A375 (cell line): ENCODE measurements at places on chromosomes 12 and 14. TPM values are rescaled to one million over a fixed set of nuclear protein-coding genes. Genes with fewer than 3 reads are reported as not detected.

TRPV4 gene
- 10.4 and 12.1 TPM in 2 replicates for total RNA-seq

DEPDC4 gene
- total RNA-seq, result 0.66 and 3.0 TPM in 2 replicates

MNAT1 gene
- total RNA-seq, result 33.2 and 54.5 TPM in 2 replicates

ZC2HC1C gene
- 0.21 TPM in 1 of 2 replicates, not detected in the other for total RNA-seq

HPD gene
- total RNA-seq, result 0.21 TPM in 1 of 2 replicates, not detected in the other

RTL1 gene
- total RNA-seq, result 0.04 and 0.05 TPM in 2 replicates

NOC4L gene
- total RNA-seq, result 23.2 and 28.6 TPM in 2 replicates

SOS2 gene
- total RNA-seq, result 8.1 and 8.3 TPM in 2 replicates

CLMN gene
- 14.7 and 14.9 TPM in 2 replicates for total RNA-seq

SPTSSA gene
- total RNA-seq, result 6.1 and 6.5 TPM in 2 replicates

SYCP3 gene
- total RNA-seq, result 0.08 TPM in 1 of 2 replicates, not detected in the other

TEAD4 gene
- total RNA-seq, result 38.1 and 47.5 TPM in 2 replicates

SERPINA10 gene
- total RNA-seq, result not detected in 2 replicates

OTOGL gene
- total RNA-seq, result 0.08 TPM in 1 of 2 replicates, not detected in the other

LMBR1L gene
- 11.1 and 14.3 TPM in 2 replicates for total RNA-seq

DHH gene
- total RNA-seq, result 0.29 and 0.87 TPM in 2 replicates

TTC6 gene
- total RNA-seq, result 1.8 and 2.6 TPM in 2 replicates

TSPAN8 gene
- total RNA-seq, result not detected in 2 replicates

GYS2 gene
- total RNA-seq, result not detected in 2 replicates

NEUROD4 gene
- total RNA-seq, result not detected in 2 replicates

ADGRD1 gene
- total RNA-seq, result 0.04 and 0.27 TPM in 2 replicates

INHBC gene
- not detected in 2 replicates for total RNA-seq

SALL2 gene
- 1.6 and 3.2 TPM in 2 replicates for total RNA-seq

TAS2R31 gene
- total RNA-seq, result 1.1 and 1.2 TPM in 2 replicates

CCDC197 gene
- not detected in 2 replicates for total RNA-seq

POTEG gene
- 13.0 and 20.4 TPM in 2 replicates for total RNA-seq
